Activated CD8-positive, alpha-beta memory T cell treated with anti-CD3 and anti-CD28 coated beads for 1 hour (primary cell): ENCODE measurements at places on chromosomes 4 and X.

DNA sequence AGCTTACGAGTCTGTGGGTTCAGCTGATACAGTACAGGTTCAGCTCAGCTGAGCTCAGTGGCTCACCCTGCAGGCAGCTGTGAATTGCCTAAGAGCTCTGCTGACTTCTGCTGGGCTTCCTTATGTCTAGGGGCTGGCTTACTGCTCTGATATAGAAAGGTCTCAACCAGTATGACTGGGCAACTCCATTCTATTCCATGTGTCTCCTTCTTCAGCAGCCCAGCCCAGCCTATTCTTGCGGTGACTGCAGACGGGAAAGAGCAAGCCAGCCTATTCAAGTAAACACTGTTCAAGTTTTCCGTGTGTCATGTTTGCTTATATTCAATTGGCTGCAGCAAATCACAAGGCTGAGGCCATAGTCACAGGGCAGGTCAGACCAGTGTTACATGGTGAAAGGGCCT lies 615.4 kb upstream of the ZFP42 start:
- DNase-seq: no peak

DNA sequence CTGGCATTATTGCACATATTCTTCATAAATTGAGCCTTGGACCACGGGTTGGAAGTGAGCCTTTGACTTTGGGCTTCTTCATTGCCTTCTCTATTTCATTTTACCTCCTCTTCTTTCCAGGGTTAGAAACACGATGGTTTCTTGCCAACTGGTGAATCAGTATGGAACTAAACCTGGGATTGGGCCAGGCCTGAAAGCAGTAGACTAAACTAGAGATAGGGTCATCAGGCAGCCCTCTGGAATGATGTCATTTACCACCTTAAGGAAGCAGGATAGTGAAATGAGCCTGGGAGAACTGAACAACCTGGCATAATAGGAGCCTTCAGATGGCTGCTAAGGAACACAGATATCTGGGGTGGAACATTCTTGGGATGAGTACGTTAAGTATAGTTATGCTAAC lies 67.5 kb upstream of the ATP8A1 start:
- no peak for DNase-seq

- DNase-seq: no peak
Measured at GRCh38 chrX:46251755-46252154, 293.5 kb downstream of the ZNF674 start.

- DNase-seq: no peak
Measured at GRCh38 chr4:75179510-75179909, 246.6 kb downstream of the PARM1 start.

- DNase-seq: no peak
Measured at GRCh38 chr4:124754681-124755080, 42.1 kb upstream of the ANKRD50 start.

DNA sequence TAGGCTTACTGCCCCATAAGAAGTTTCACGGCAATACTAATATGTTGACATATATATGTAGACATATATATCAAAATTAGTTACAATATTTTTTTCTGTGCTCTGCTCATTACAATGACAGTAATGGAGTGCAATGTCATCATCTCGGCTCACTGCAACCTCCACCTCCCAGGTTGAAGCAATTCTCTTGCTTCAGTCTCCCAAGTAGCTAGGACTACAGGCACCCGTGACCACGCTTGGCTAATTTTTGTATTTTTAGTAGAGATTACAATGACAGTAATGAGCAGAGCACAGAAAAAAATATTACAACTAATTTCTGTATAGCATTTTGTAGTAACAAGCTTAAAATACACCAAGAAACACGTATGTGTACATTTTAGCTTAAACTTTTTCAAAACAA lies 7.6 kb downstream of the EIF4E start:
- no peak for DNase-seq

DNA sequence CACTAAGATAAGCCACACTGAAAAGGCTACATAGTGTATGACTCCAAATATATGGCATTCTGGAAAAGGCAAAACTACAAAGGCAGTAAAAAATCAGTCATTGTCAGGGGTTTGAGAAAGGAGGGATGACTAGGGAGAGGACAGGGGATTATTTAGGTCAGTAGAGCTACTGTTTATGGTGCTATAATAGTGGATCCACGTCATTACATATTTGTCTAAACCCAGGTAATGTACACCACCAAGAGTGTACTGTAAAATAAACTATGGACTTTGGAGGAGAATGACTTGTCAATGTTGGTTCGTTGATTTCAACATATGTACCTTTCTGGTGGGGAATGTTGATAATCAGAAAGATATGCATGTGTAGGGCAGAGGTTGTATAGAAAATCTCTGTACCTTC lies 837.6 kb downstream of the FAM133A start:
- no peak for DNase-seq

- DNase-seq: no peak
Measured at GRCh38 chr4:108443585-108443984, 176.8 kb upstream of the RPL34 start.

DNA sequence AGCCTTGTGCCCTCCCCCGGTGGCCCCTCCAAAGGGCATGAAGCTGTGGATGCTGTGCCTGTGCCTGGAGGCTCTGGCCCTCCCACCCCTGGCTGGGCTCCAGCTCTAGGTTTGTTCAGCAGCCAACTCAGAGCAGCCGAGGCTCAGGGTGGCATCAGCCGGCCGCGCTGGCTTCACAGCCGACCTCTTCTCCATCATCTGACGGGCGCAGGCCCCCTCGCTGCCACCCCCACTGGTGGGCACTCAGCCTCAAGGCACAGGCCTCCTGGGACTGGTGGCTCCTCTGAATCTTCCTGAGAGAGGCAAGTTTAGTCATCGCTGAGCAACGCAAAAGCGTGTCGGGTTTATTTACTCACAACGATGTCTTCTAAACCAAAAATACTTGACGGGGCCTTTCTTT lies 46.0 kb downstream of the PCGF3 start:
- DNase-seq: no peak

GRCh38 chr4:108114503-108114902 lies 54.2 kb downstream of the LEF1 start:
- DNase-seq: no peak

DNA sequence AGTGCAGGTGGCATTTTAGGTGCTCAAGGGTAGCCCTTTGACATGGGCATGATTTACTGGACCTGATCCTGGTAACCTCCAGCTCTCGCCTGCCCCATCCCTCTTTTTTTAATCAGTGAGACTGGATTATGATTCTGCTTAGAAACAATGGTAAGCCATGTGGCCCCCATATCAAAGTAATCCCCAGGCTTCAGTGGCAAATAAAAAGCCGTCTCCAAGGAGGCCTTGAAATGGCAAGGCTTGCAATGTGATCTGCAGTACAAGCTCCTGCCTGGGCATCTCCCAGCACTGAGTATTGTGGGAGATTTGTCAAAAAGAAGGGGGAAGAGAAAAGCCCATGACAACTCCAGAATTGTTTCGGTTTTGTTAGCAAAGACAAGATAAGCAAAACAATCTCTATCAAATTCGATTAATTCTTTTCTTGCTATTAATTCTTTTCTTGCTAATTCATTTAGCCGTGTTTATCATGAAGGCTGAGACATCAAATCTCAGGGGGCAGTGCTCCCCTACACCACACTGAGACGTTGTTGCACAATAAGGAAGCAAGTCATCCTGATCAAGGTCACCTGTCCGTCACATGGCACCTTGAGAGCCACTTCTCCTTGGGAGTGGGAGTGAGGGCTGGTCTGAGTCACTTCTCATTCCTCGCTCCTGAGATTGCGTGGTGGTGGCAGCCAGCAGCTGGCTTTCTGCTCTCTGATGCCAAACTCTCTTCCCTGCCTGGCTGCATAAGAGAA lies 312.7 kb upstream of the GATB start:
- no peak for DNase-seq

DNA sequence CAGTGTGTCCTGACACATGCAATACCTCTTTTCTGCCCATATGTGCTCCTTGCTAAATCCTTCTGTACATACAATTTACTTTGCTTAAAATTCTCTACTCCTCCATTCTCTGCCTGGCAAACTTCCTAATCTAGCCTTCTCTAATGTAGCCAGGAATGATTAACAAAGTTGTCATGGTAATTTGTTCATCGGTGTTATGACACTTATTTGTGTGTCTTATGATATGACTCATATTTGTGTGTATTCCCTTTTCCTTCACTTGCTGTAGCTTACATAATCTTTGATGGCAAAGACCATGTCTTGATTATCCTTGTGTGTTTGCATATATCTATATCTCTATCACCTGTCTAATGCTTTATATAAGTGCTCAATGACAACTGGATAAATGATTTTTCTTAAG lies 133.3 kb downstream of the COL25A1 start:
- no peak for DNase-seq

DNA sequence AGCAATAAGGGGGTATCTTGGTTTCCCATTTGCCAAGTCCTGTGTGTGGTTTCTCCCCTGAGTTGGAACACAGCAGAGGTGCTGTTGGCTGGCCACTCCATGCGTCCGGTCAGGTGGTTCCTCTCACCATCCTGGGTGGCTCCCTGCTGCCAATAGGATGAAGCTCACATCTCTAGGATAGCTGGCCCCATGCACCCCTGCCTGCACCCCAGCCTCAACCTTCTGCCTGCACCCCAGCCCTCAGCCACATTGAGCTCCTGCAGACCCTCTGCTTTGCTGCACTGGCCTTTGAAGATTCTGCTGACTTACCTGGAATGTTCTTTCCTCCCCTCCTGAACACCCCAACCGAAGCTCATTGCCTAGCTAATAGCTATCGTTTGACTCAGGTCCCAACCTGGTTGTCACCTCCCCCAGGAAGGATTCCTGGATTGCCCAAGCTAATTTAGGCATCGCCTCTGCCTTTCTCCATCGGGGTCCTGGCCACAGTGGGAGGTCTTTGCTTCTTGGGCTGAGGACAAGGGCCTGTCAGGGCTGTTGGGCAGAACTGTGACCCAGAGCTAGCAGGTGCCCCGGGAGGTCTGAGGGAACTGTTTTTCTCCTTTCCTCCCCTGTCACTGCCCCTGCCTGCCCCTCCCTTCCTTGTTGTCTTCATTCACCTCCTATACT lies 36.6 kb upstream of the GRPEL1 start:
- no peak for DNase-seq

DNA sequence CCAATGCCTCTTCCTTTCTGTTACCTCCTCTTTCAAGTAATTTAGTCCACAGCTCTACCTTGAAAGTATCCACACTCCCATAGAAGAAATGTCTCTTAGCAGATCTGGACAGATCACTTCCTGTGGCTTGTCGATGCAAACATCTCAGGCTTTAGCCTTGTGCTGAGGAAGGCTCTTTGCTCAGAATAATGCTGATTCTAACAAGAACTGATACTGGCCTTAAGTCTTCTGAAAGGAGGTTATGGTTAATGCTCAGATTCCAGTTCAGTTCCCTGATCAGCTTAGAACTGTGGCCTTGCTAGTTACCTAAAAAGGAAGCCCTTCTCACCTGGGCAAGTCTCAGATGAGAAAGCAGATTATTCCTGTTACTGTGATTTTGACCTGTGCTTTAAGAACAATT lies 230.1 kb upstream of the FAT4 start:
- DNase-seq: no peak

GRCh38 chr4:185257694-185258093 lies 48.3 kb downstream of the SNX25 start:
- DNase-seq: no peak

GRCh38 chrX:2696698-2697215 lies 5.7 kb downstream of the CD99 start:
- no peak for DNase-seq

GRCh38 chr4:78247536-78248285 lies 190.6 kb downstream of the FRAS1 start:
- DNase-seq: no peak

GRCh38 chr4:137960371-137961050 lies 281.6 kb downstream of the SLC7A11 start:
- no peak for DNase-seq

DNA sequence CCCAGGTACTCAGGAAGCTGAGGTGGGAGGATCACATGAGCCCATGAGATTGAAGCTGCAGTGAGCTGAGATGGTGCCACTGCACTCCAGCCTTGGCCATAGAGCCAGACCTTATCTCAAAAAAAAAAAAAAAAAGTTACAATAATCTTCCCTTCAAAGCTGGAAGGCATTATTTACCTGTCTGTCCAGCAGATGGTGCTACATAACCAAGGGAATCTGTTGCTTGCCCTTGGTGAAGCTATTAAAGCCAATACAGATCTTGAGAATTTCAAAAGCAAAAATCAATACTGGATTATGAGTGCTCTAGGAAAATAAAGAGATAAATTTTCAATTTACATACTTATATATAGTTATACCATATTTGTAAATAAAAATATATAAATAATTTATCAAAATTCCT lies 25.9 kb downstream of the PKD2 start:
- DNase-seq: peak; percentile 2

- no peak for DNase-seq
Measured at GRCh38 chr4:95129821-95130311, 372.1 kb downstream of the BMPR1B start.

GRCh38 chr4:82890528-82890900 lies 439 bp downstream of the SEC31A start:
- no peak for DNase-seq
